ENCODE measurements at places on chromosomes 2 and 18.

DNA sequence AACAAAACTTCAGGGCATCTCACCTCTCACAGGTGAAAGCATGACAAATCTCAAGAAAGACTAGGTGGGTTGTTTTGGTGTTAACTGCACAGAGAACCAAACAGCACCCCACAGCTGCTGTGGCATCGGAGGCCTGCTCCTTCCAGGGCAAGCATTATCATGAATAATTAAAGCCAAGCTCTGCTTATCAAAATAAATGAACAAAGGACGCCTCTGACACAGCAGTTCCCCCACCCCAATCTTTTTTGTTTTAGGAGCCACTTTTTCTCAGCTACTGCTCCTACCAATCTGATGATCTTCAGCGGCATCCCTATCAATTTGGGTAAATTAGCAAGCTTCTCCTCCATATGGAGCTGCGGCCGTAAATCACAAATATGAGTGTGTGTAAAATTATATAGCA lies 58.6 kb downstream of the KLF7 start:
- DNase-seq: no peak

DNA sequence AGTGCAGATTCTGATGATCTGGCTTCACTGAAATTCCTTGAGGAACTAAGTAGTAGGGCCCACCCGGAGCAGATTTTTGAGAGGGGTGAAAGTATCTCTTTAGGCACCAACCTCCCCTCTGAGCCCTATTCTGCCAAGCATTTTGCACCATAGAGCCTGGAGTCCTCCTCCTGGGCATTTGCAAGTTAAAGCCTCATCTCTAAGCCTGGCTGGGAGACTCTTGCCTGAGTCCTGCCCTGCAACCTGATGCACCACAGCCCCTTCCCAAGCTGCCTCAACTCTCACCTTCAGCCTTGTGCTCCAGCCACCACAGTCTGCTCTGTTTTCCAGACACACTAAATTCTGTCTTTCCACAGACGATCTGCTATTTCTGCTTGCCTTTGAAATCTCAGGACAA lies 79.6 kb upstream of the PKDCC start:
- no peak for DNase-seq

DNA sequence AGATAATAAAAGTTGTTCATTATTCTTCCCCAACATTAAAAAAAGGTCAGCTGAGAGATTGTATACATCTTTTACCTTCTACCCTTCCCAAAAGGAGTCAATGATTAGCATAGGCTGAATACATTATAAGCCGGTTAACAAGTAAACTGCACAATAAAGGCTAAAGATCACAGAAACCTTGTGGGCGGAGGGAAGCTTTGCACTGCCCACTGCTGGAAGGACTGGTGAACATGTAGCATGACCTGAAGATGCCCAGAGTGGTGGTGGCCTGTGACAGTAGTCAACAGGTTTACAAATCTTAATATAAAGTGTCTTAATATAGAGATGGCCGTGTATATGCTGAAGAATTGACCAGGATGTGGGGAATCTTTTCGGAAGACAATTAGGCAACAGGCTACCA lies 35.6 kb downstream of the ARL5A start:
- DNase-seq: no peak

GRCh38 chr2:133568598-133568997 lies 335 bp upstream of the NCKAP5 start:
- no peak for DNase-seq

DNA sequence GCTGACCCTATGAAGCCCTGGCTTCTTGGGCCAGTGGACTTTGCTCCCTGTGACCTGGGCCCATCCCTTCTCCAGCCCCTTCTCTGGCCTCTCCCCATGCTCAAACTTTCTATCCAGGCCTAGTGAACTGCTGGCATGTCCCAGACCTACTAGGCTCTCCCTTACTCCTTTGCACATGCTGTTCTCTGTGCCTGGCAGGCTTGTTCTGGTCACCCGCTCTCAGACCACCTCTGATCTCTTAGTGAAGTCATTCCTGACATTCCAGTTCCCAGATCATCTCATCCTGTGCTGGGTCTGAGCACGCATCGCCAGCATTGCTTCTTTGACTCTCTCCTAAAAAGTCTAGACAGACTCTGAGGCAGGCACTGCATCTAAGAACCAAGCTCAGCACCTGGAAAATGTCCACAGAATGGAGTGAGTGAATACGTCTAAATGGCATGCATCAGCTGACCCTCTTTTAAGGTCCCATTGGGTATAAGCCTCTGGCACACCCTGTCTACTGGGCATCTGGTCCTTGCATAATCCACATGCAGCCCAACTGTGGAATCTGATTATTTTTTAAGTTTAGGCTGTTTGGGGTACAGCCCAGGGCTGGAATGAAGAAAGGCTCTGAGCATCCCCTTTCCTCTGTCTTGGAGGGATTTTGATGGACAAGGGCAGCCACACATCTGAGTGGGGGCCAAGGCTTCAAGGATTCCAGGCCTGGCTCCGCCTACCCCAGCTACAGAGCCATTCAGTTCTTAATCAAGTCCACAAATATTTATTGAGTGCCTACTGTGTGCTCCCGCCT lies 130.6 kb upstream of the HAAO start:
- peak; percentile 97 for DNase-seq

GRCh38 chr2:234997389-234997788 lies 45.6 kb downstream of the SH3BP4 start:
- no peak for DNase-seq

GRCh38 chr2:222663479-222663878 lies 7.6 kb upstream of the FARSB start:
- no peak for DNase-seq

DNA sequence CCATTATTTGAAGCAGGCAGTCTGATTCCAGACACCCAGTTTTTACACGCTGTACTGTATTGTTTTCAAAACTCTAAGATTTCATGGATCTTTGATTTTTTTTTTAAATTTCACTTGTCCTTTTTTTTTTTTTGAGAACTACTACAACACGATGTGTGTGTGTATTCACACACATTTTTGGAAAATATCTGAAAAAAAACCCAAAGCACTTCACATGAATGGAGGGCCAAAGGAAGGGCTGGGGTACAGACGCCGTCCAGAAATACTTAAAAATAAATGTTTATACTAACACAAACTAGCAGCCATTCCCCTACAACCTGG lies 314 bp upstream of the SSB start:
- DNase-seq: no peak

DNA sequence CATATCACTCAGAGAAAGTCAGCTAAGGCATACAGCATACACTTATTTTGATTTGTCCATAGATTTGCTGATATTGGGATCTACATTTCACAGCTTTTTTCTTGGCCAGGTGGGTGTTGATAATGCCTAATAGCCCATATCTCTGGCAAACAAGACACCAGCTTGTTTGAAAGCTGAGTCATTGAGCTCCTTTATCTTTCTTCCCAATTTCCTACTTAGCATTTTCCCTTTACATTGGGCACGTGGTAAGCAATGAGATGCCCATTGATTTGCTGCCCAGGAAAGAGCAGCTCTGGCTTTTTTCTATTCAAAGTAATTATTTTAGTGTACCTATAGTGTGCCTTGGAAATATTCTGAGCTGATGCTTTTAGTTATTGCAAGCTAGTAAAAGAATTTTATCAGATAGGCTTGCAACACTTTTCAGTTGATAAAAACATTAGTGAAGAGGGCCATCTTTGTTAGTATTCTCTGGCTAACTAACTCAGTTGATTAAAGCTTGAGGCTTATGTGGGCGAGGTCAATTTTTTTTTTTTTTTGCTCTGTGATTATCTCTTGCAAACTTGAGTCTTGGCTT lies 79.6 kb downstream of the OSBPL6 start:
- no peak for DNase-seq

DNA sequence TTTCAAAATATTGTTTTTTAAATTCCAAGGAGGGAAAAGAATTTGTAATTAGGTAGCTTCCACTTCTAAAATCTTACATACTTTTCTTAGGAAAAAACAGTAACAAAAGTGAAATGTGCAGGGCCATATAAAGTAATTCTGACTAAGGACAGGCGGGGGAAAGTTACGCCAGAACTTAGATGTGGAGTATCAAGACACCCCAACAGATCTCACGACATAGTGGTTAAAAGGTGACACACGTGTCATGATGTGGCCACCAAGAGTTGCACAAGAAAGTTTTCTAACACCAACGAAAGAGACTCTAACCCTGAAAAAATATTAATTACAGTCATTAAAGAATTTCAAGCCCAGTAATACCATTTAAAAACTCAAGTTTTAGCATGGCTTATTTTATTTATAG lies 51.0 kb downstream of the KIDINS220 start:
- no peak for DNase-seq

- DNase-seq: no peak
Measured at GRCh38 chr2:167844714-167845530, 402.5 kb downstream of the STK39 start.

DNA sequence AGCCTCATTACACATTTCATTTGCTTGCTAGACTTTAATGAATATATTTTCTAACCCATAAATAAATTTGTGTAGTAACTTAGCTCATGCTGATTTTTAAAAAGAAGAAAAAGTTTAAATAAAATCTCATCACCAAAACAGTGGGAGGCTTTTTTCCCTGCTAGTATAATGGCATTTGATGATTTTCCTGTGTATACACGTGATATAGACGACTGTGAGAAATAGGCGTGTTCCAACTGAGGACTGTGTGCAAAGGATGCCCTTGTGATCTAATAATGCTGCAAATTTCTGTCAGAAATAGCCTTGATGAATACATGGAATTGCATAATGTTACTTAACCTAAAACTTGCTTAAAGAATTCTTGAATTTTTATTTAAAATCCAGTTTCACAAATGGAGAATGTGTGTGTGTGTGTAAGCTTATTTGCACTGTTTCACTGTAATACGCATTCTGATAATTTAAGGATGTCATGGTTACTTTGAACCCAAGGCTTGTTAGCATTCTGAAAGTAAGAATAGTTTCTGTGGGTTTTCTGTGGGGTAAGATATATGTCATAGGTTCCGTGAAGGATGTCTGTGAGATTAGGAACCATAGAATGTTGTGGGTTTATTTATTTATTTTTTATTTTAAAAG lies 178.0 kb downstream of the DLGAP1 start:
- DNase-seq: no peak

GRCh38 chr18:30358555-30358954 lies 684.0 kb downstream of the DSC3 start:
- DNase-seq: no peak

DNA sequence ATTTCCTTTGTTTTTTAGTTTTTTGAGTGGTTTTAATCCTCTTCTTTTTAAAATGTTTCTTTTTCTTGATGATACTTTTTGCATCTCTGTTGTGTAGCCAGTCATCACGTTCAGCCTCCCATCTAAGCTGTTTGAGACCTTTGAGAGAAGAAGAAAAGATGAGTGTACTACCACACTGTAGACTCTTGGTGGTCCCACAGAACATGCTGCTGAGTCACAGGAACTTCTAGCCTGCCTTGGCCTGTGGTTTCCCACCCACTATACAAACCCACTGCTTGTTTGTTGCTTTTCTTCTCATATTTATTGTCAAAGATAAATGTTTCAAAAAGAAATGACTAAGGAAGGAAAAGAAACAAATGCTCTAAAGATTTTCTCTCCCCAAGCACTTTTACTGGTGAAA lies 5.5 kb downstream of the CEBPZOS start:
- no peak for DNase-seq

GRCh38 chr2:230906471-230907230 lies 18.4 kb downstream of the GPR55 start:
- DNase-seq: no peak

DNA sequence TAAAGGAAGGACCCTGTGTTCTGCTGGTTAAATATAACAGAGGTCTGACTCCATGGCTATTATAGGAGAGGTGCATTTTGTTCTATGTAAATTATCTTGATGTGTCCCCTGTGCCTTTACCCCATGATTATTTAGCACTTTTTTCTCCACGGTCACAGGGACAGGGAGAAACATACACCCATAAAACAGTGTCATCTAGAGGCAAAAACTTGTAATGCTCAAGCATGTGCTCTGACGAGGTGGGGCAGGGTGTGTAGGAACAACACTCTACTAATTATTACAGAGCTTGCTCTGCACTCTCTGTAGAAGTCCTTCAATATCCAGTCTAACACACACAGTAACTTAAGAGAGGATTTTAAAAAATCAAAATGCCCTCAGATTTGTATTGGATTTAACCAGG lies 187.9 kb downstream of the NEDD4L start:
- DNase-seq: no peak

DNA sequence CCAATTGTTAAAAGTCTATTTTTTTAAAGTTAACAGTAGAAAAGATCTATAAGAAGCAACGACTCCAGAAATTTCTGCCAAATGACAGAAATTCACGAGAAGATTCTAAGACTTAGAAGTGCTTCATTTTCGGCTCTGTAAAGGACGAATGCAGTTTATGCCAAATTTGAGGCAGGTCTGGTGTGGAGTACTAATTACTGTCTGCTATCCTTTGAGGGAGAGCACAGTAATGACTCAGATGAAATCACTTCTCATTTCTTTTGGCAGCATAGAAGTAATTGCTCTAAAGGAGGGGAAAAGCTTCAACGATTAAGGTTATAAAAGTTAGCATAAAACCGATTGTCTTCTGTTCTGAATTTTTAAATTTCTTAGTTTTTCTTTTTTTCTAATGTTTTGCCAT lies 11.4 kb downstream of the G6PC2 start:
- no peak for DNase-seq

GRCh38 chr2:61141151-61141550 lies 20.8 kb upstream of the C2orf74 start:
- DNase-seq: no peak

- DNase-seq: no peak
Measured at GRCh38 chr2:228417956-228418355, 236.5 kb upstream of the SPHKAP start.

- DNase-seq: no peak
Measured at GRCh38 chr2:25375989-25376545, 34.3 kb upstream of the DNMT3A start.

GRCh38 chr2:153405196-153405595 lies 73.4 kb downstream of the RPRM start:
- DNase-seq: no peak
